ENCODE measurements at places on chromosomes 3 and 15.

GRCh38 chr3:167066977-167067786, 312.9 kb downstream of the ZBBX start:
- no peak for DNase-seq

DNA sequence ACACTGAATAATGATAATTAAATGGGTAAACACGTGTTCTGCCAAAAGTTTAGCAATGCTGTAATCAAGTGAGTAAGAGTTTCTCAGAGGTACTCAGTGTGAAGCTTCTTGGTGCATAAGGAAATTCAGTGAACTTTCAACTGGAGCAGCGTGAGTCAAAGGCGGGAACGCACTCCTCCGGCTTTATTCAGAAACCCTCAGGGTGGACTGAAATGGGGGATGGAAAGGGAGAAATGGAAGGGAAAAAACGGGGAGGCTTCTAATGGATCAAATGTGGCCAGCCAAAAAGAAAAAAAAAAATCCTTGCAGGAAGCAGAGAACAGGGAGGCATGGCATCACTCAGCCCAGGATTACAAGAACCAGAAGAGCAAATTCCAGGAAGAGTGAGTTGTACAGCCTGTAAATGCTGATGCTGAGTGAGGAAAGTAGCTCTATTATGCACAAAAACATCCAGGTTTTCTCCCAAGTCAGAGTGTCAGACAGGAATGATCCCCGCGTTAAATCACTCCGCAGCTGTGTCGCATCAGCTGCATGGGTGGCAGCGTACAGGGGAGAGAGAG, 85.3 kb downstream of the ASB7 start:
- DNase-seq: no peak

- no peak for DNase-seq
These were observed 32.0 kb downstream of the AADACL2 start for GRCh38 chr3:151765685-151766084.

- DNase-seq: no peak
These were observed 64.7 kb upstream of the CCDC39 start for GRCh38 chr3:180743813-180744590.

DNA sequence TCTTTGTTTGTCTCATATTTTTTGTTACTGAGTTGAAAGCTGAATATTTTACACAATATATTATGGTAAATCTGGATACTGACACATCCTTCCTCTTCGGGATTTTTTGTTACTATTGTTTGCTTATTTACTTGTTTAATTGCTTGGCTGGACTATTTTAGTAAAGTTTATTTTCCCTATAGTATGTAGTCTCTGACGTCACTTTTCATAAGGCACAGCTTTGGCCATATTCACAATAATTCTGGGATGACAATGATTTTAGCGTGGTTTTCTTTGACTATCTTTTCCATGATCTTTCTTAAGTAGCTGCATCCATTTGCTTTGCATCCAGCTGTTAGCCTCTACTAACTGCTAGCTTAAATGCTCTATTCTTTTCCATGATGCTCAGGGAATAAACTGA, 552.4 kb downstream of the VGLL3 start:
- DNase-seq: no peak

GRCh38 chr3:47413751-47414150, 32.9 kb downstream of the PTPN23 start:
- no peak for DNase-seq

DNA sequence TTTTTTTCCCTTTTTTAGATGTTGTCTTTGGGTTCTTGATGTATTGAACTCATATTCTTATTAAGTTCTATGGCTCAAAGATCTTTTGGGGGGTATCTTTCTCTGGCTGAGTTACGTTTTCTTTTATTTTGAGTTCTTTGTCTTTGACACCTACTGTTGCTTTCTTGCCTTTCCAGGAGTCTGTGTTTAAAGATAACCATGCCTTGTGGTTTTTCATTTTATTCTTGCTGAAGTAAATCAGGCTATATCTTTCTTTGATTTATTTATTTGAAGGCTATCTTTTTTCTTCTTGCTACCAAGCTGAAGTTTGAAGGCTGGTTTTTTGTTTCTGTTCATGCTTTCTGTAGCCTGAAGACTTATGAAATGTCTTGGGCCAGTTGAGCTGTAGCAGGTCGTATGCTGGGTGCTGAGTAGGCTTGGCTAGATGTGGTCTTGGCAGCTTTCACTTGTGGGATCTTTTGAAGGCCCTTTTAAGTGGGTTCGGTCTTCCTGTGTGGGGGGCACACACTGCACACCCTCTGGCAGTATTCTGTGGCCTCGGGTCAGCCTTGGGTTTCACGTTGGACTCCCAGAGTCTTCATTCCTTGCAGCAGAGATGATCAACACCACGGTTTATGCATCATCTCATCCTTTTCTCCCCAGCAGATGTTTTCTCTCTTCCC, 17.5 kb downstream of the SLCO3A1 start:
- no peak for DNase-seq

- no peak for DNase-seq
These were observed 1.4 kb upstream of the STRA6 start for GRCh38 chr15:74203914-74204431.

DNA sequence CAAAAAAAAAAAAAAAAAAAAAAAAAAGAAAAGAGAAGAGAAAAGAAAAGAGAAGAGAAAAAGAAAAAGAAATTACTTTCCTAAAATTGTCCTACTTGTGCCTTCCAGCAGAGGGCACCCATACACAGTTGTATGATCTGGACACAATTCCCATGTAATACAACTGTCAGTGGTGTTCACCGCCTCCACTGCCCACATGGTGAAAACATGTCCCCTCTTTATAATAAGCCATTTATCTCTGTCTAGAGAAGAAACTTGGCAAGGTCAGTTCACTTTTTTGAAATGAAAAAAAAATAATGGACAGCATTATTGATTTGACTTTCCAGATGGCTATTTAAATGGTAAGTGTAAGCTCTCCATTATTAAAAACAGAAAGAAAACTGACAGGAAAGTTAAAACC, 459.4 kb downstream of the GBE1 start:
- no peak for DNase-seq

DNA sequence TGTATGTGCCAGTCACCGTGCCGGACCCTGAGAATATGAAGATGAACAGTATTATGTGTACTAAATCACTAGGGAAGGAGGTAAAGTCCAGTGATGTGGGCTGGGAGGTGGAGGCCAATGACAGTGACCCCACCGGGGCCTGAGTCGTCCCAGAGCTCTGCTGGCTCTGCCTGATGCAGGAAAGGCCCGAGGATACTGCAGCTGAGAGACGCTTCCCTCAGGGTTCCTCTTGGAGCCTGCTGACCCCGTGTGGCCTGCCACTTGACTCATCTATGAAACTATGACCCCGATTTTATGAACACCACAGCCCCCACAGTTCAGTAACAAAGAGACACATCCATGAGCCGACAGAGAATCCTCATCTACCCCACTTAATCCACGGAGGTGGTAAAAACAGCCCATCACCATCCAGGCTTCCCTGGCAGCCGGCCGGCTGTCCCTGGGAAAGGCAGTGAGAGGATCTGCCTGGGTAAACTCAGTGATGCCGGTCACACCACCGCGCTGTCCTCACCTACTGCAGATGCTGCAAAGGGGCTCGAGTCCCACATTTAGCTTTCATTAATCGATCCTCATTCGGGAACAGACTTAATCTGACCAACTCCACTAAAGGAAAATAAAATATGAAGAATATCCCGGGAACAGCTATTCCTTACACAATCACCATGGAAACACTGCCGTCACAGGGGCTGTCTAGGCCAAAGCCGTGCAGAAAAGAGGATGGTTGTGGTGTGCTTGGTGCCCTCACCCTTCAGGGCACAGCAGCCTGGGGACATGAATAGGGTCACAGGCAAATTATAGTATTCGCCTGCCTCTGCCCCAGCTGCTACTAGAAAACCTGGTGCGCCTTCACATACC, 82.9 kb downstream of the ARRDC4 start:
- DNase-seq: no peak

- DNase-seq: no peak
These were observed 68.8 kb downstream of the NMNAT3 start for GRCh38 chr3:139608924-139609323.

DNA sequence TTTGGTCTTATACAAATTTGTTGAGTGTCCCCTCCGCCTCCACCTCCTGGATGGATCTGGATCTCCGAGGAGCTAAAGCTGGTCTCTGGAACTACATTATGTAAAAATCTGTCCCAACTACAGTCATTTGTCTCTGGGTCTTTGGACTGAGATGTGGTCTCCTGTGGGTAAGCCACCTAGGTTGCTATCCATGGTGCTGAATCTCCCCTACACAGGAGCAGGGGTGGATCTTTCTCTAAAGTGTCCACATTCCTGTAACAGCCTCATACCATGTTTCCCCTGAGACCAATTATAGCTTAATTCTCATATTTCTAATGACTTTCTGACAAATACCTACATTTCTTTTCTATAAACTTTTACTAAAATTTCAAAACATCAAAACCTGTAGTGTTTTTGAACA, 625.8 kb downstream of the TAFA4 start:
- DNase-seq: no peak

GRCh38 chr3:13276438-13277195, 143.5 kb downstream of the NUP210 start:
- no peak for DNase-seq

DNA sequence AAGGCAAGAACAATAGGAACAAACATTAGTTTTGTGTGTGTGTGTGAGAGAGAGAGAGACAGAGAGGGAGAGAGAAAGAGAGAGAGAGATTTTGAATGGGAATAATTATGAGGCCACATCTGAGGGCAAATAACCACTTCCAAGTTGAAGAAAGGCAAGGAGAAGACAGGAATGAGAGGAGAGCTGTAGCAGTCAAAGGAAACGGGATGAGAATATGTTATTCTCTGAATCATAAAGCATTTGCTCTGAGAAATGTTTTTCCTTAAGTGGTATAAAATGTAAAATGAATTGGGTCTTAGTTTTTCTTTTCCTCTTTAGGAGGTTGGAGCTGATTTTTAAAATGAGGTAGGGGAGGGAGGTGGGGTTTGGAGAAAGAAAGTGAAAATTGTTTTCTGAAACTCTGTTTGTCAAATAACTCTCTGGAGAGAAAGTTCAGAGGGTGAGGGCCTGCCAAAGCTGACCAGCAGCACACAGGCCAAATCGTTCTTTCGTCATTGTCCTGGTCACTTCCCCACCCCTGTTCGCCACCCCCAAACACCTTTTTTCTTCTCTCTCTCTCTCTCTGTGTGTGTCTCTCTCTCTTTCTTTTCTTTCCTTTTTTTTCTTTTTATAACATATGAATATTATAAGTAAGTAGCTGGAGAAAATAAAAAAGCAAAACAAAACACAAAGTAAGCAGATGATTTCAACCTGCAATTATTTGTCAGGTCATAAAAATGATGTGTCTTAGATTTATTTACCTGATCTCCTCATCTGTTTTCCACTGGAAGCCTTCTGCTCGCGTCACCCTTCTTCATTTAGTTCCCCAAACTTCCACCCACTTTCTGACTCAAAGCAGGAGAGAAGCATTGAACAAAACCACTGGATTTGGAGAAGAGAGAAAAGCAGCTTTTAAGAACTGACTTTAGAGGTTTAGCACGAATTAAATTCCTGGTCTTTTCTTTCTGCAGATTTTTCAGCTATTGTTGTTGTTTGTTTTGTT, 110.6 kb downstream of the LPP start:
- no peak for DNase-seq

DNA sequence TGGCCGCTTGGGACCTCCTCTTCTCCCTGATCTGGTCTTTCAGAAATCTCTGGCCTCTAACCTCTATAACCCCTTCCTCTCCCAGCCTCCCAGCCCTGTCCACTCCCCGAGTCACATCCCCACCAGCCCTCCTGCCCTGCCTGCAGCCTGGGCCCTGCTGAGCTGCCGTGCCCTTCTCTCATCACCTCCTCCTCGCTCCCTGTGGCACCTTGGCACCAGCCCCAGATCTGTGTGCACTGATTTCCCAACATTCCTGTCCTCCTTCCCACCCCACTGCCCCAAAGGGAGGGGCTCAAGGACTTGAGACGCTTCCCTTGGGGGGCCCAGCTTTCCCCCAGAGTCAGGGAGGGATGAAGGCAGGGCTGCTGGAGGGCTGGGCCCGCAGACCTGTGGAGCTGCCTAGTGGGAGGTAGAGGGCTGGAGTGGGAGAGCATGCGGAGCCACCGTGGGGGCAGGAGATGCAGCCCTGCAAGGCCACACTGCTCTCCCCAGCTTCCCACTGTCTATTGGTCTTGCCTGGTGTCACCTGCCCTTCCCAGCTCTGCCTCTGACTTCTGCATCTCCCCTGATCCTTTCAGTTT, 42.7 kb downstream of the EXOG start:
- no peak for DNase-seq

DNA sequence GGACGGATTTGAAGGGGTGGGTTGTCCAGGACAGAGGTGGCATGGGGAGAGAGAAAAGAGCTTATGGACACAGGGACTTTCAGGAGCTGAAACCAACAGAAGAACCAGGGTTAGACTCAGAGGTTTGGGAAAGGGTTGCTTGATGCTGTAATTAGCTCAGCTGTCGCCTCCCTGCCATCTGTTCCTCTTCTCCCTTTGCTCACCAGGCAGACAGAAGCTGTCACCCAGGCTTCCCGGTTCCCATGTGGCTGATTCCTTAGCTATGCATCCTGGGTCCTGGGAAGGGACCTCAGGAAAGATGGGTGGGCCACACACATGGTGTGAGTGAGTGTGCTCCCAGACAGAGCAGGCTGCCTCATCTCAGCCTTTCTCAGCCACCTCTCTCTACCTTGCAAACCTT, 14.1 kb downstream of the PTPN23 start:
- DNase-seq: no peak

- no peak for DNase-seq
These were observed 988.4 kb downstream of the TBL1XR1 start for GRCh38 chr3:176208915-176209314.

- no peak for DNase-seq
These were observed 3.2 kb upstream of the SENP2 start for GRCh38 chr3:185582871-185583270.
